Motor neuron (in vitro differentiated cells): ENCODE measurements at places on chromosomes 7 and 10. TPM values are rescaled to one million over a fixed set of nuclear protein-coding genes. Genes with fewer than 3 reads are reported as not detected.

Gene CDC14C
- 0.09 TPM in 1 of 2 replicates, not detected in the other for total RNA-seq

Gene ASB4
- 0.57 and 0.59 TPM in 2 replicates for total RNA-seq

Gene PALD1
- total RNA-seq = 11.4 and 15.9 TPM in 2 replicates

Gene GJD4
- total RNA-seq = not detected in 2 replicates

Gene SEMA3E
- total RNA-seq = 10.8 and 11.0 TPM in 2 replicates

Gene CD36
- total RNA-seq = 0.95 and 1.0 TPM in 2 replicates

Gene TMEM106B
- 40.3 and 45.6 TPM in 2 replicates for total RNA-seq

Gene CPA2
- total RNA-seq = 1.0 and 1.1 TPM in 2 replicates

GRCh38 chr10:30510932-30511700, 77.1 kb downstream of the MAP3K8 start:
- ATAC-seq = no peak

DNA sequence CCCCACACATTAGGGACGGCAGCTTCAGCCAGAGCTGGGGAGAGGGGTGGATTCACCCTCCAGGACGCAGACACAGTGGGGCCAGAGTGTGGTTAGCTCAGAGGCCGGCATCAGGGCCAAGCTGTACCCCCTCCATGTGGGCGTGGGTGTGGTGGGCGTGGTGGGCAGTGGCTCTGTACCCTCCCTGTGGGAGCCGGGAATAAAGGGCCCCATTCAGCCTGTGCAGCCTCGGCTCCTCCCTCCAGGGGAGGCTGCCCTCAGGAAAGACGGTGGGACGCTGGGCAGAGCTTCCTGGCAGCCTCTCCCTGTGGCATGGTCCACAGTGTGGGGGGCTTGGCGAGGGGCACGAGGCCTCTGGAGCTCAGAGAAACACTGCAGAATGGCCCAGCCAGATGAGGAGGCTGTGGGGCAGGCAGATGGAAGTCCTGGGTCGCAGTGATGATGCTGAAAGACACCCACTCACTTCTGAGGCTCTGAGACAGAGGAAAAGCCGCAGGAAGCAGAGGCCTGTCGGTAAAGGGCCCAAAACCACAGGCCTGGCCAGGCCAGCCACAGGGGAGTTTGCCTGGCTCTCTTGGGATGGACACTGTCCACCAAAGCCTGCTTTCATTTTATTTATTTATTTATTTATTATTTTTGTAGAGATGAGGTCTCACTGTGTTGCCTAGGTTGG, 108.0 kb downstream of the SH3PXD2A start:
- ATAC-seq = no peak

DNA sequence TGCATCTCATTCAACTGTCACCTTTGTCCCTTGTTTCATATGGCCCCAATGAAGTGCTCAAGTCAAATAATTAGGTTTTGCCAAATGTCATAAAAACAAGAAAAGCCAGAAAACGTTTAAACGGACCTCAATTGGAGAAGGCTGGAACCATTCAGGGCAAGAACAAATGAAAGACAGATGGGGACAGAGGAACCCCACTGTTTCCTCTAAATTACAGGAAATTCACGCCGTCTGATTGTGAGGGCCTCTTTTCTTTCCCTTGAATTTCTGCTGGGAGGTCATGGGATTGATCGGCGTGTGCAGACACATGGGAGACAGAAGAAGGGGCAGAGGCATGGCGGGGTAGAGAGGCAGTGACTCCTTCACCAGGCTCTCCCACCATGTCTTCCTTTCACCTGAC, 656.4 kb downstream of the KCNMA1 start:
- no peak for ATAC-seq

- ATAC-seq = no peak
These were observed 359.8 kb downstream of the FRMD4A start for GRCh38 chr10:13970957-13971353.

GRCh38 chr10:35979116-35979515, 337.0 kb upstream of the FZD8 start:
- ATAC-seq = no peak

GRCh38 chr7:102843850-102844249, 69.0 kb upstream of the LRRC17 start:
- ATAC-seq = no peak

- ATAC-seq = no peak
These were observed 75.7 kb downstream of the VWDE start for GRCh38 chr7:12327922-12328321.

- peak; percentile 55 for ATAC-seq
These were observed 9.5 kb upstream of the TLX1 start for GRCh38 chr10:101121654-101122031.

DNA sequence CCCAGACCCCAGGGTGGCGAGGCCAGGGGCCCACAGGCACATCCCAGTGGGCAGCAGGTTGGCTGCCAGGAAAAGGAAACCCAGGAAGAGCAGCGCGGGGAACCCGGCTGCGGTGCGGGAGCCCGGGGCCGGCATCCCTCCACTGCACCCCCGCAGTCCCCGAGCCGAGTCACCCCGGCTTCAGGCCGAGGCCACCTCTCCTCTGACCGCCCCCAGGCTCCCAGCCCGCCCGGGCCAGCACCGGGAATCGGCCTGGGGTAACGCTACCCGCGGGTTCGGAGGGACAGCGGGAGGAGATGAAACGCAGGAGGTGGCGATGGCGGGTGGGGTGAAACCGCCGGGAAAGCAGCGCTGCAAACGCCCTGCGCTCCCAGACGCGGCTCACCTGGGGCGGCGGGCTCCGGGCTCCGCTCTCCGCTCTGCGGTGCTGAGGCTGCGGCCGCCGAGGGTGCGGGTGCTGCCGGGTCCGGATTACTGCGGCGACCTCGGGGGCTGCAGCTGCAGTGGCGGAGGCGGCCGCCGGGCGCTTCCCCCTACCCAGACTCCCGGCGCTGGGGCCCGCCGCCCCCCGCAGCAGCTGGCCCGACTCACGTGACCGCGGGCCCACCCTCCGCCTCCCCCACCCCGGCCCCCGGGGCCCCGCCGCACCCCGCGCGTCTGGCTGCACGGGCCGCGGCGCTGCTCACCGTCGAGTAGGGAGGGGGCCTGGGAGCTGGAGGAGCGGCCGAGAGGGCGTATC, at the start of gene SCRN1:
SCRN1 (minus strand) TSS at position 545 of the 739 bp plus-strand sequence. CDS start 20,734 bp downstream, outside the sequence.
- ATAC-seq = peak; percentile 52

DNA sequence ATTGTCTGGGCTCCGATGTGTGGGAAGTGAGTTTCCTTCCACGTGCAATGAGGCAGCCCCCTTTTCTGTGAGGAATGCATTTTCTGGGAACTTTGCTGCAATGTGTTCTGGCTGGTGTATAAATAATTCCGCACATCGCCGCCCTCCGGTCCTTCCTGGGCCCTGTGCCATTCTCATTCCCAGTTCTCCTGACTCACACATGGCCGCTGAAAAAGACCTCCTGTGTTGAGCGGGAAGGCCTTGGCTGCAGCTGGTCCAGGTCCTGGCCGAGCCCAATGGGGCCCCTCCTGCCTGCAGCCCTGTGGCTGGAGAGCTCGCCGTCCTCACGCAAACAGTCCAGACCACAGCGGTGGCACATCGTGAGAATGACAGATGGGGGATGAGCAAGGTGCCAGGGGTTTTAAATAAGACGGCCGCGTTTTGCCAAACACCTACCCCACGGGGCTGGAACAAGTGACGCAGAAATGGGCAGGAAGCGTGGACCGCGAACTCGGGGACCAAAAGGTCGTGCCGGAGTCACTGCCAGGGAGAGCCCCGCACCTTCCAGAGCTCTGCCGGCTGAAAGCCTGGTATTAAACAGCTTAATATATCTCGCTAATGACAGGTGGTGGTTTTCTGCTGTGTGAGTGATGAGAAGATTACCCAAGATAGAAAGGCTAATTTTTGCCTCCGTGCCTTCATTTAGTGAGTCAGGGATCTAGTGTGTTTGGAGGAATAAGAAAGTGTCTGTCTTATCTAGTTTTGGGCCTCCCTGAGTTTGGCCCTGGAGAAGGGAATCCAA, 37.0 kb downstream of the FAM20C start:
- ATAC-seq = no peak

DNA sequence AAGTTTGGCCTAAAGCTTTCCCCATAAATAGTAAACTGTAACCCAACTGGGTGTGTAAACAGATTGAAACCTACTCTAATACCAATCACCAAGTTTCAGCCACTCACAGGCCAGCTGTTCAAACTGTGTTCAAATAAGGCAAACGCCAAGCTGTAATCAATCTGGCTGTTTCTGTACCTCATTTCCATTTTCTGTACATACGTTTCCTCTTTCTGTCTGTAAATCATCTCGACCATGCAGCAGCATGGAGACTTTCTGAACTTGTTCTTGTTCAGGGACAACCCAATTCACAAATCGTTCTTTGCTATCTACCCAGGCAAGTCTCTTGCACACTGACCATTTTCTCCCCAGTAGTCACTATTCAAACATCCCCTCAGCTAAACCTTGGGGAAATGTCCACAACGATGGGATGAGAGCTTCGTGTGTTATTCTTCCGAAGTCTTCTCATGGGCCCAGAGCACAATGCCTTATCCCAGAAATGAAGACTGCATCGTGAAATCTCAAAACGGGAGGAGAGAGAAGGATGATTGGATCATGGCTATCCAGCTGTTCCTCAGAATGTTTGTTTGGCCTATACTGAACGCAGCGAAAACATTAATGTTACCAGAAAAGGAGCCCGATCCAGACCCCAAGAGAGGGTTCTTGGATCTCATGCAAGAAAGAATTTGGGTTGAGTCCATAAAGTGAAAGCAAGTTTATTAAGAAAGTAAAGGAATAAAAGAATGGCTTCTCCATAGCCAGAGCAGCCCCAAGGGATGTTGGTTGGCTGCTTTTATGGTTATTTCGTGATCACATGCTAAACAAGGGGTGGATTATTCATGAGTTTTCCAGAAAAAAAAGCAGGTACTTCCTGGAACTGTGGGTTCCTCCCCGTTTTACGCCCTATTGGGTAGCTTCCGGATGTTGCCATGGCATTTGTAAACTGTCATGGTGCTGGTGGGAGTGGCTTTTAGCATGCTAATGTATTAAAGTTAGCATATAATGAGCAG, 86.2 kb downstream of the SLC16A9 start:
- peak; percentile 44 for ATAC-seq

- ATAC-seq = peak; percentile 33
These were observed 18.8 kb upstream of the ABCB5 start for GRCh38 chr7:20596653-20597052.

DNA sequence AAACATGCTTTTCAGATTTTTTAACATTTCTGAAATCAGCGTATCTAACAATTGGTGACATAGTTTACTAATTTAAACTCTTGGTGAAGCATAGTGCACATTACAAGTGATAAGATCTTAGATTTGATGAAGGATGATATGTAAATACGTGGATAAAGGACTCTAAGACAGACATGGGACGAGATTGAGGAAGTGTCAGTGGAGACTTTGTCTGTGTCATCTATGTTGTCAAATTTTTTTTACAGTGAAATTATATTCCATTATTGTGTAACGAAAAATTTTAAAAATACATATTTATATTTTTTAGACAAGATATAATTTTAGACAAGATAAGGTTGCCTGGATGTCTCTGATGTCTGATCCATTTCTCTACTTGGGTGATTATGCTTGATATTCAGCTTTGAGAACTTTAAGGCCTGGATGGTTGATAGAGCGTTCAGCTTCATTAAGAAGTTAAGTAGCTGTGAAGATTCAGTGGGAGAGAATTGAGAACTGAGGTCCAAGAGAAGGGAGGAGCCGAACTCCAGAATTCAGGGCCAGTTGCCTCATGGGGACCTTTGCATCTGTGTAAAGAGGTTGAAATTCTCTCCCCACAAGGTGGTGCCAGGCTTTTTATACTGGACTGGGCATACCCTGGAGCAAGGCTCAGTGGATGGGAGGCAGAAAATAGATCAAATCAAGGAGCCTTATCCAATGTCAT, 62.7 kb downstream of the KAT6B start:
- ATAC-seq = peak; percentile 46

DNA sequence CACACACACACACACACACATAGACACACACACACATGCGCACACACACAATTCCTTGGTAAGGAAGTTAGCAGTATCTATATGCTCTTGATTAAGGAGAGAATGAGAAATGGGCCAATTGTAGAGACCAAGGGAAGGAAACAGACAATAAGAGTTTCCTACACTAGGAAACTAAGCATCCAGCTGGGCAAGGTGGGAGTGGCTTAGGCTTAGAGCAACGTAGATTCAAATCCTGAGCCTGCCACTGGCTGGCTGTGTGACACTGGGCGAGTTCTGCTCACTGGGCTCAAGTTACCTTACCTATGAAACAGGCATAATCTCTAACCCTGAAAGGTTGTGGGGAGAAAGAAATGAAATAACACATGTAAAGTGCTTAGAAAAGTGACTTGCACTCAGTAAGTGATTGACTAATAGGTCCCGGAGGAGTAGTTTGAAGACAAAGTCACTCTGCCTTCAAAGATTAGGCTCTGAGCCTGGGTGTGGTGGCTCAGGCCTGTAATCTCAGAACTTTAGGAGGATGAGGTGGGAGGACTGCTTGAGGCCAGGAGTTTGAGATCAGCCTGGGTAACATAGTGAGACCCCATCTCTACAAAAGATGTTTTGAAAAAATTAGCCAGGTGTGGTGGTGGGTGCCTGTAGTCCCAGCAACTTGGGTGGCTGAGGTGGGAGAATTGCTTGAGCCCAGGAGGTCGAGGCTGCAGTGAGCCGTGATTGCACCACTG, 701.4 kb downstream of the PARD3 start:
- ATAC-seq = peak; percentile 41

- ATAC-seq = no peak
These were observed 979 bp downstream of the LRRC4 start for GRCh38 chr7:128030263-128030653.

DNA sequence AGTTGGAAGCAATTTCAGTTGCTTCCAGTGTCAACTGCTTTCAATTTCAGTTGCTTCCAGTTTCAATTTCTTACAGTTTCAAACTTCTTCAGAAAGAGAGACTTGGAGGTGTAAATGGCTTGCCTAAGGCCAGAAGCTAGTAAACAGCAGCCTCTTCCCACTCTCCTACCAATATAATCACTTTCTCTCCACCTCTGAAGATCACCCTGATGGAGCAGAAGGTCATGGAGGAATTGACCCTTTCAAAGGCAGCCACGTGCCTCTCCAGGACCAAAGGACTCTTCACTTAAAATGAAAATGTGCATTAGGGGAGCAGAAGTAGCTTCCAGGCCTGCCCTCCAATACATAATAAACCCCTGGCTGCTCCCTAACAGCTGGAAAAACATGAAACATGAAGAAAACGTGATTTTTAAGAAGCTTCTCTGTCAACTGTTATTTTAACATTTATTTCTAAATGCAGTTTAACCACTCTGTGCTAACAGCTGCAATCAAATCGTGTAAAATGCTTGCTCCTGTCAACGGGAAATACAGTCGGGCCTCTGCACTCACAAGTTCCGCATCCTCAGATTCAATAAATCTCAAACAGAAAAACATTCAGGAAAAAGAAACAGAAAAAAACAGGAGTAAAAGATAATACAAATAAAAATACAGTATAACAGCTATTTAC, 1020.6 kb downstream of the XPNPEP1 start:
- no peak for ATAC-seq

DNA sequence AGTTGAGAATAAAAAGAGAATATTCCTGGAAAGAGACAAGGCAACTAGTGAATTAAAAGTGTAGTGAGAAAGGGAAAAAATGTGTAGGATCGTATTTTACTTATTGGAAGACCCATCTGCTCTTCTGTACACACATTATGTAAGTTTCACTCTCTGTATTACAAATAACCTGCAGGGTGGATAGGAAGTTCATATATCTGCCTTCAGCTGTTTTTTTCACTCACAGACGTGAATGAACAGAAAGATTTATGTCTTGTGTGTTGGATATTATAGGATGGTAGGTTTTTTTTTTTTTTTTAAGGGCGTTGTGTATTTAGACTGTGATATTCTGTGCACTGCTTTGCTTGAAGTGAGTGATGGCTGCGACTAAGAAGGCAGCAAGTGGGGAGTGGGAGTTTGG, 266.5 kb downstream of the AUTS2 start:
- ATAC-seq = peak; percentile 77
